ENCODE measurements at places on chromosomes 1 and 21. TPM values are rescaled to one million over a fixed set of nuclear protein-coding genes. Genes with fewer than 3 reads are reported as not detected.

VSIG8 gene
- polyA plus RNA-seq: not detected

DNA sequence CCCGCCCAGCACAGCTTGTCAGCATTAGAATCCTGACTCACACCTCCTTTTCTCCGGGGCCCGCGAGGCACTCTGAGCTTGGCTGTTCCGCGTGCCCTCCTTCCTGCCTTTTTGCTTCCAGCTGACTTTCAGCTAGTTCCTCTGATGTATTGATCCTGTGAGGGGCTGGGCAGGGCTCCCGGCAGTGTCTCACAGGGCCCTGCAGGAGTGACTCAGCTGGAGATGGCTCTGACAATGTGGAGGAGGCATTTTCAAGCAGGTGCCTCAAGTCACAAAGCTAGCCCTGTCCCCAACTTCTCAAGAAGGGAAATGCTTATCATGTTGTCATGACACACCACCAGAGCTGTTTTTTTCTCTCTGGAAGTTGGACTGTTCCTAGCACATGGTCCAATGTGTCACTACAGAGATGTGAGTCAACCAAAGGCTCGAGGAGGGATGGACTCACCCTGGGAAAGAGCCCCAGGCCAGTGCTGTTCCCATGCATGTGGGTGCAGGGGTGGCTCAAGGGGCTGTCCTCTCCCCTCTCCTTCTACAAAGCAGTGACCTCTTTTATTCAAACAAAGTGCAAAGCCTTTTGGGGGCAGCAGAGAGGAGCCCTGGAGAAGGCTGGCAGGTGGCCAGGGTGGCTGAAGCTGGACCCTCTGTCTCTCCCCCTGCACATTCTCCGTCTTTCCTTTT, 30.6 kb downstream of the SYT6 start:
- no peak for DNase-seq

GRCh38 chr1:29393451-29393826, 157.1 kb downstream of the PTPRU start:
- DNase-seq: no peak

DNA sequence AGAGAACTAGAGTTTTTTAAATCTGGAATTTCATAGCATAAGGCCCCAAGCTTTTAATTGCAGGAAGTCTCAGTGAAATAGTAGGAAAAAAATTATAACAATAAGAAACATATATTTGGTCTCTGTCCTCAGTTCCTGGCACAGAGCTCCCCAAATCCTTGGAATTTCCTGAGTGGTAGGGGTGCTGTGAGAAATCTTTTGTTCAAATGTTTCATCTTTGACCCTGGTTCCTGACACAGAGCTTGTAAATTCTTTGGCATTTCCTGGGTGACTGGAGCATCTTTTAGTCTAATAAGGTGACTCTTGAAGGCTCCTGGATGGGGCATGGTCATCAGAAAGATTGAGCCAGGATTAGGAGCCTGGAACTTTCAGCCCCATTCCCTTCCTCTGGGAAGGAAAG, 225.7 kb upstream of the AJAP1 start:
- no peak for DNase-seq

GRCh38 chr1:81420760-81421159, 380.0 kb upstream of the ADGRL2 start:
- no peak for DNase-seq

Measured in immature natural killer cell (primary cell).